Activated T-cell treated with anti-CD3 and anti-CD28 coated beads for 4 hours (primary cell): ENCODE measurements at places on chromosomes 3 and 15.

DNA sequence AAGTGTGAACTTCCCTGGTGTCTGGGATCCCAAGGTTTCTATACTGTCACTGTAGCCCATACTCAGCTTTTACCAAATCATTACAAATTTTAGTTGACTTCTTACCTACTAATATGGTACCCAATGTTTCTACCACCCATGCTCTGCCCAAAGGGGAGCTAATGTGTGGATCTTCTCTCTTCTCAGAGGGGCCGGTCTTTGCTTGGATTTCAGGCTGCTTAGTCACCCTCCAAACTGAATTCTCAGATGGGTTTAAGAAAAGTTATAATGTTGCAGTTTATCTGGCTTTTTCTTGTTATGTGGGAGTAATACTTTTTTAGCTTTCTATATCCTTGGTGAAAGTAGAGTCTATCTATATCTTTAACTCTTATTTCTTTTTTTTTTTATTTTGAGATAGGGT is 67.1 kb upstream of the AKAP13 start:
- no peak for DNase-seq

DNA sequence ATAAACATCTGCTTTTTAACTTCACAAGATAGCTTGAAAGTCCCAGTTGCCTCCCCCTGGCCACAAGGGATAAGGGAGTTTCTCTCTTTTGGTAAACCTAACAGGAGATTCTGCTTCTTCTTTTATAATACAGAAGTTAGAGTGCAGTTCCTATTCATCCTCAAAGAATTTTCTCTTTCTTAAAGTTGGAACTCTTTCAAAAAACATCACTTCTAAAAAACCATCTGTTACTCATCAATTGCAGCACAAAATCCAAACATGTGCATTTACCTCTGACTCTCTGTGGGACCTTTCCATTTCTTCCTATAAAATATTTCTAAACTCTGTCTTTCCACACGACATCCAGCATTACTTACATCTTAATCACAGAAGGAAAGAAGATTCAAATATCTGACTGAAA is 5.1 kb downstream of the DPH6 start:
- no peak for DNase-seq

- DNase-seq: no peak
These were observed 104.7 kb downstream of the OSBPL10 start for GRCh38 chr3:31876331-31876730.

DNA sequence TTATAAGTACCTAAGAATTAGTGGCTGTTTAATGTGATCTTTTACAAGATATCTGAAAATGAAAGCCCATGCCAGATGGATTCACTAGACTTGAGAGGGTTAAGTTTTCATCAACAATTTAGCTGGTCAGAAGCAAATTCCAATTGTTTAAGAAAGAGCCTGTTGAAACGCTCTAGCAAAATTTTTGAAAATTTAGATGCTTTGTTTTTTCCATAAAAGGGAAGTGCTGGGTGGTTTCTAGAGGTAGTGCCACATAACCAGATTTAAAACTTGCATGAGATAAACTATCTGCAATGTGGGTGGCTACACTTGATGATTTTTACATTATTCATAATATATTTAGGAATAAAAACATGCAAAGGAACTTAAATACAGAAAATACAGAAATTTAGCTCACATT is 48.5 kb upstream of the SKIL start:
- no peak for DNase-seq

- DNase-seq: no peak
These were observed 39.5 kb downstream of the TIGIT start for GRCh38 chr3:114333180-114333922.

DNA sequence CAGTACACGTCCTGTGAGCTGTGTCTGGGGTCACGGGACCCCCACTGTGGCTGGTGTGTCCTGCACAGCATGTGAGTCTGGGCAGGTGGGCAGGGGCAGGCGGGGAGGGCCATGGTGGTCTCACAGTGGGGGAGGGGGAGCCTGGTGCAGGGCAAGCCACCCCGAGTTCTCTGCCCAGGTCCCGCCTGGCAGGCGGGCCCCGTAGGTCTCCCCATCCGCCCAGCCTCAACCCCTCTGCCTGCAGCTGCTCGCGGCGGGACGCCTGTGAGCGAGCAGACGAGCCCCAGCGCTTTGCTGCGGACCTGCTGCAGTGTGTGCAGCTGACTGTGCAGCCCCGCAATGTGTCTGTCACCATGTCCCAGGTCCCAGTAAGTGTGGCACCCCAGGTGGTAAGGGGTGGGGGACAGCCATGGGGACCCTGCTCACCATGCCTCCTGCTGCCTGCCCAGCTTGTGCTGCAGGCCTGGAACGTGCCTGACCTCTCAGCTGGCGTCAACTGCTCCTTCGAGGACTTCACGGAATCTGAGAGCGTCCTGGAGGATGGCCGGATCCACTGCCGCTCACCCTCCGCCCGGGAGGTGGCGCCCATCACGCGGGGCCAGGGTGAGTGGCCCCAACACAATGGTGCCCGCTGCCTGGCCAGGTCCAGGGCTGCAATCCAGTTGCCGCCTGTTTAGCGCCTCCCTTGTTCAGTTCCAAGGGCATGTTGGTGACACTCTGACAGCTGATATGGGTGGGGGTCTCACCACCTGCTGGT is 21.9 kb downstream of the PLXNA1 start:
- no peak for DNase-seq

- no peak for DNase-seq
These were observed 79.2 kb downstream of the P3H2 start for GRCh38 chr3:190041333-190042041.
